WTC11 (cell line): ENCODE measurements at places on chromosomes 6 and 20. TPM values are rescaled to one million over a fixed set of nuclear protein-coding genes. Genes with fewer than 3 reads are reported as not detected.
A peak's percentile ranks its signal among the peaks of the same experiment; 100 is the strongest.

DNA sequence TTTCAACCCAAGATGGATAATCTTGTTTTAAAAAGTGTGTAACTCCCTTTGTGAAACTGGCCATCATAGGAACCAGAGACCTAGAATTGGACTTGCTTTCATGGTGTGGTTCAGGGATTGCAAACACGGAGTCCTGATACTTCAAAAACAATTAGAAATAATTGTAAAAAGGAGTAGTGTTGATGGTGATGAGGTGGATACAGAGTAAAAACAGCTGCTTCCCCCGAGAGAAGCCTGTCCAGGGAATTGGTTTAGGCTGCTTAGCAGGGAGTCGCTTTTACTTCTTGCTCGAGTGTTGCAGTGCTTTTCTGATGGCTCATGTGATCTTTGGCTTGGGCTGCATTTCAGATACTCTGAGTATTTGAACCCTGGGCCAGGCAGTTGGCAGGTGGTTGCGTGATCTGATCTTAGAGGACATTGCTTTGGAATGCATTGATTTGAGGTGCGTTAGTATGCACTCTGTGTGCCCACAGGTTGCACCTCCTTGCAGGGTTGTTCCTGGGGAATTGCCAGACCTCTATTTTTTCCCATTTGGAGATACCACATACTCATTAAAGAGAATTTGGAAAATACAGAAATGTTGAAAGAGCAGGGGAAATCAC, 19.5 kb downstream of the KIF3B start:
- 0 out of 2 replicates have a peak overlapping the region, but pooled peaks have one; percentile 21 for H3K27ac ChIP-seq
- H3K4me3 ChIP-seq: no peak overlapping the region
- H3K27me3 ChIP-seq: no peaks in the 10 kb centered on the region
- no peaks in the 10 kb centered on the region for H3K36me3 ChIP-seq
- H3K4me1 ChIP-seq: no peaks in the 10 kb centered on the region
- no peak for DNase-seq

GRCh38 chr20:45951925-45952834, 17.7 kb downstream of the PCIF1 start:
- H3K27ac ChIP-seq: peak overlapping the region; percentile 76; the same call in 1 of the 2 replicates
- H3K36me3 ChIP-seq: peaks cover 21% of the 10 kb centered on the region
- no peak overlapping the region for H3K4me3 ChIP-seq
- peaks cover 5% of the 10 kb centered on the region for H3K4me1 ChIP-seq
- H3K27me3 ChIP-seq: no peaks in the 10 kb centered on the region

Gene ARMC12
- total RNA-seq: 1.0 to 2.0 TPM (median 1.4 TPM) in 3 replicates

Gene ENTPD6
- 41.1 to 56.9 TPM (median 47.4 TPM) in 3 replicates for total RNA-seq

Gene HDGFL1
- not detected in 3 replicates for total RNA-seq

Gene PRDM13
- total RNA-seq: 0.09 to 0.14 TPM (median 0.11 TPM) in 3 replicates
